Dorsolateral prefrontal cortex (tissue), 122 donors: ENCODE measurements at places on chromosomes 16 and 17. TPM values are rescaled to one million over a fixed set of nuclear protein-coding genes. Genes with fewer than 3 reads are reported as not detected.
A peak's percentile ranks its signal among the peaks of the same experiment; 100 is the strongest.

- DNase-seq = no peak
Measured at GRCh38 chr16:86714166-86714565, 135.8 kb downstream of the FOXL1 start.

- DNase-seq = no peak
Measured at GRCh38 chr16:67268136-67268579, 11.2 kb upstream of the PLEKHG4 start.

DNA sequence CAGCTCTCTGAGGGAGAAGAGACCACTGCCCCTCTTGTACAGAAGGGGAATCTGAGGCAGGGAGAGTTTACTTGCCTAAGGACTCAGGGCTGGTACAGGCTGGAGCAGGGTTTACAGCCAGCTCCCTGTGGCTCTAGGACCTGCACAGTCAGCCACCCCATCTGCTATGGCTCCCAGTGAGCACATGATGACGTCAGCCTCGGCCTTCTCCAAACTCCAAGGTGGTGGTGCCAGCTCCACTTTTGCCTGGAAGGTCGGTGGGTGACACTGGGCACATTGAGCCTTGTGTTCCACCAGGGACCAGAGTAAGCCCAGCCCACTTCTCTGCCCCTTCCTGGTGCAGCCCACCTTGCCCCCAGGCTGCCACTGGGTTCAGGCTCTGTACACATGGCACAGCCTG lies 202.2 kb downstream of the ENGASE start:
- peak; percentile 87 for DNase-seq

- DNase-seq = peak; percentile 95
Measured at GRCh38 chr17:19306160-19307111, 56.1 kb downstream of the B9D1 start.

The CCL7 gene
- total RNA-seq = 0.65 TPM
